ENCODE measurements at places on chromosomes 6 and 20. TPM values are rescaled to one million over a fixed set of nuclear protein-coding genes. Genes with fewer than 3 reads are reported as not detected.

CDK19 gene
- 17.2 TPM for total RNA-seq

ANGPT4 gene
- not detected for total RNA-seq

EGFL8 gene
- 224 TPM for total RNA-seq

GTSF1L gene
- not detected for total RNA-seq

PXDC1 gene
- 74.1 TPM for total RNA-seq

AIF1 gene
- total RNA-seq, result not detected

RHAG gene
- total RNA-seq, result not detected

CDSN gene
- total RNA-seq, result not detected

DNA sequence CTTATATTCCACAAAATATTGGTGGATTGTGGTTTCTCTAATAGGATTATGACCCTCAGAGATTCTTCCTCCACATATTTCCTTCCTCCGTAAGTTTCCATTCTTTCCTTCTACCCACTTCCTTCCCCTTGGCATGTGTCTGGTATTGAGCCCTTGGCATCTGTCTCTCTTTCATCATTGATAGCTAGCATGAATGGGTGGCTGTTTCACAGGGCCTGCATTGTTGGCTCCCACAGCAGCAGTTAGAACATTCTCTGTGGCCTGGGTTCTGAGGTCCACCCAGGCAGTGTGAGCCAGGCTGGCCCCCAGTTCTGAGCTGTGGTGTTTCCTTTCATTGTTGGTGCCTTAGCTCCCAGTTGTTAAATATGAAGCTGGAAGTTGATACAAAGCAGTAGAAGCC is 125.3 kb downstream of the ANKS1A start:
- peaks cover 33% of the 10 kb centered on the region for H3K4me1 ChIP-seq
- DNase-seq, result no peak
- H3K27ac ChIP-seq, result peak overlapping the region; percentile 27
- no peaks in the 10 kb centered on the region for H3K27me3 ChIP-seq
- no peak overlapping the region for H3K4me3 ChIP-seq
- peaks cover 14% of the 10 kb centered on the region for H3K36me3 ChIP-seq

- H3K4me3 ChIP-seq, result no peak overlapping the region
- H3K27me3 ChIP-seq, result peaks cover 30% of the 10 kb centered on the region
- H3K4me1 ChIP-seq, result peaks cover 46% of the 10 kb centered on the region
- H3K36me3 ChIP-seq, result no peaks in the 10 kb centered on the region
Measured at GRCh38 chr6:42103753-42104094, 38.7 kb downstream of the C6orf132 start.

DNA sequence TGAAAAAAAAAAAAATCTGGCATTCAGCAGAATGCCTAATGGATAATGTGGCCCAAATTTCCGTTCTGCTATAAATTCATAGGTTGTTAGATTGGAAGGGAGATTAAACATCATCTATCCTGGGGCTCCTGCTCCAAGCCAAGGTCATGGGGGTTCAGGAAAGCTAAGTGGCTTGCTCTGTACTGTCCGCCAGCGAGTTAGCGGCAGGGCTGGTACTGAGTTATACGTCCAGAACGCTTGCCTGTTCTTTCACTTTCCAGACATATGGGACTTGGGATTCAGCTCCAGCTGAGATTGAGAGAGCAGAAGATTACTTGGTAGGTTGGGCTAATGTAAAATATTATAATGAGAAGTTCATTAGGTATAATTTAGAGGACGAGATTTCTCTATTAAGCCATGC is 858 bp downstream of the RWDD1 start:
- H3K27me3 ChIP-seq, result no peaks in the 10 kb centered on the region
- H3K4me3 ChIP-seq, result peak overlapping the region; percentile 73
- peak overlapping the region; percentile 92 for H3K27ac ChIP-seq
- H3K4me1 ChIP-seq, result peaks cover 26% of the 10 kb centered on the region
- DNase-seq, result peak; percentile 69

DNA sequence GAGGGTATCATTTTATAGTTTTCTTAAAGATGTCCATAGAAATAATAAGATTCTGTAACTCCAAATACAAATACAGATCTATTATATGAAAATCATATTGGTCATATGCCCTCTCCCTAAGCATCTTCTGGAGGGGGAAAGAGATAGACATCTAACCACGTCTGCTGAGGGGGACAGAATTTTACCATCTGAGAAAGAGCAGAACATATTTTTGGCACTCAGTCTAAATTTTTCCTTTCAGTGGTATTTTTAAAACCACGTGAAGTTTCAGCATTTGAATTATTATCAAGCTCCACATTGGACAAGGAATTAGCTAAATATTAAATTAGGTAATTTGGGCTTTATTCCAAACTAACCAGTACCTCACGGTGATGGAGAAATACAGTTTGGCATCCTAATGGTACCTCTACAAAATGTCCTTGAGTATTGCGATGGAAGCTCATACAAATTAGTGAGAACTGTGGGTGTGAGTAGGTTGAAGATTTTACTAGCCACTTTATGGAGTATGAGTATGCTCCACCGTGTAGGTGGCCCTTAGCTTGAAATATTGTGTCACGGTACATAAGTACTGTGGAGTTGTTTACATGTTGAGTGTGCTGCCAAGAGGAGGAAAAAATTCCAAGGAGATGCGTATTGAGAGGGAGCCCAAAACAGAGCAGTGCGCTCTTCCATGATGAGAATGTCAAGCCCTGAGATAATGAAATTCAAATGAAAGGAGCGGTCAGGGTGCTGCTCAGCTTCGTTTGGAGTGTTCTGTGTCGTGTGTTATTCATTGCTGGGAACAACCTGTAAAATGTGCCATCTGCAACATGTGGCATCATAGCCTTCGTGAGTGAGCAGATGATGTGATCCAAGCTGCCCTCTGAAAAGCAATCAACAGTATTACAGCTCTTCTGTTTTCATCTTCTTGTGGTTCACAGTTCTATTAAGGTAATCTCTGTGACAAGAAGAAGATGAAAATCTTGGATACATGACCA is 48.4 kb upstream of the PHACTR2 start:
- H3K27me3 ChIP-seq, result no peaks in the 10 kb centered on the region
- H3K4me3 ChIP-seq, result peak overlapping the region; percentile 5
- no peak overlapping the region for H3K27ac ChIP-seq
- peaks cover 14% of the 10 kb centered on the region for H3K4me1 ChIP-seq

- peaks cover 6% of the 10 kb centered on the region for H3K36me3 ChIP-seq
- peak; percentile 86 for DNase-seq
- H3K27me3 ChIP-seq, result no peaks in the 10 kb centered on the region
- H3K27ac ChIP-seq, result peak overlapping the region; percentile 90
Measured at GRCh38 chr20:31670371-31671228, 32.9 kb downstream of the COX4I2 start.

DNA sequence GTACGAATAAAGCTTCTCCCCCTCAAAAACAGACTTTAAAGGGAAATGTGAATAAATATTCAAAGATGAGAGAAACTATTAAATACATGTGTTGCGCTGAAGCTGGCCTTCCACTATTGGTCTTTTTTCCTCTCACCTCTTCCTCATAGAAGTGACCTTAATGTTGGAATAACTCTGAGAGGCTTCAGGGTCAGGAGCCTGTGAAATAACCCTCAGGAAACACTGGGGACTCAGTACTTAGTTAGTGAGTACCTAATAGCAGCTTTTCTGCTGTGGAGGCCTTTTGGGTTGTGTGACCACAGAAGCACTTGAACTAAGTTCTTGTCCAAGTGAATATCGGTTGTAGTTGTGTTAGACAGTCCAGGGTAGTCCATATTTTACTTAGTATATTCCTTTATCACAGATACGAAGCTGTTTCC is 799 bp upstream of the SHPRH start:
- H3K36me3 ChIP-seq, result no peaks in the 10 kb centered on the region
- H3K4me1 ChIP-seq, result peaks cover 41% of the 10 kb centered on the region
- H3K4me3 ChIP-seq, result peak overlapping the region; percentile 89
- H3K27me3 ChIP-seq, result no peaks in the 10 kb centered on the region
- H3K27ac ChIP-seq, result peak overlapping the region; percentile 92
- no peak for DNase-seq

- no peak for DNase-seq
- H3K4me3 ChIP-seq, result no peak overlapping the region
- peaks cover 13% of the 10 kb centered on the region for H3K4me1 ChIP-seq
- no peaks in the 10 kb centered on the region for H3K36me3 ChIP-seq
- H3K27me3 ChIP-seq, result no peaks in the 10 kb centered on the region
- H3K27ac ChIP-seq, result no peak overlapping the region
Measured at GRCh38 chr6:158377860-158378259, 65.6 kb downstream of the TULP4 start.

DNA sequence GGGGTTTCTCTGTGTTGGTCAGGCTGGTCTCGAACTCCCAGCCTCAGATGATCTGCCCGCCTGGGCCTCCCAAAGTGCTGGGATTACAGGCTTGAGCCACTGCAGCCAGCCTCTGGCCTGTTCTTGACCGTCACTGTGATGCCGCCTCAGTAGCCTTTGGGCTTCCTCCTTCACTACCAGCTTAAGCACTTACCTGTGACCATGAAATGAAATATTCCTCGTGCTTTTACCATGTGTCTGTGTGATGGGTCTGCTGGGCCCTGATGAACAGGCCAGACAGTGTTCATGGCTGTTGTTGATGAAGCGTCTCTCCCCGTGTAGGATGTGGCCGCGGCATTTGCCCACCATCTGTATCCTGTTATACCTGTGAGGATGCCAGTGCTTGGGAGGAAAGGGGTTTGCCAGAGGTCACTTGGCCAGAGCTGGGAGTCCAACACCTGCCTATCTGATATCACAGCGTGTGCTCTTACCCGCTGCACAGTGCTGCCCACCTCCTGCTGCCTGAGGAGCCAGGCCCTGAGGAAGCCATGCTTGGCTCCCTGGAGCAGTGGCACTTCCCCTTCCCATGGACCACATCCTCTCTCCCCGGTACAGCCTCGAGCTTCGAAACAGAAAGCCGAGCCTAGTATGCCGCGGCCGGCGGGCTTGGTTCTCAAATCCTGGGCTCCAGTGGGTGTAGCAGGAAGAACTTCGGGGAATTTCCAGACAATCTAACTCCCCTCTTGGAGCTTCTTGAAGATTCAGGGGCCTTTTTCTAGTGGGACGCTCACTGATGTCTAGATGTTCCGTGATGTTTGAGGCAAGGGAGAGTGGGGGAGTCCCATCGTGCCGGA is 167.9 kb downstream of the ZDHHC14 start:
- H3K27me3 ChIP-seq, result no peaks in the 10 kb centered on the region
- H3K4me3 ChIP-seq, result no peak overlapping the region
- no peak for DNase-seq
- H3K4me1 ChIP-seq, result no peaks in the 10 kb centered on the region
- peaks cover 10% of the 10 kb centered on the region for H3K36me3 ChIP-seq

GRCh38 chr20:44805979-44806620 is 4.2 kb downstream of the RIMS4 start:
- H3K27me3 ChIP-seq, result peaks cover 4% of the 10 kb centered on the region
- peaks cover 12% of the 10 kb centered on the region for H3K4me1 ChIP-seq
- no peak overlapping the region for H3K4me3 ChIP-seq
- peak; percentile 90 for DNase-seq
- H3K36me3 ChIP-seq, result no peaks in the 10 kb centered on the region
- no peak overlapping the region for H3K27ac ChIP-seq

DNA sequence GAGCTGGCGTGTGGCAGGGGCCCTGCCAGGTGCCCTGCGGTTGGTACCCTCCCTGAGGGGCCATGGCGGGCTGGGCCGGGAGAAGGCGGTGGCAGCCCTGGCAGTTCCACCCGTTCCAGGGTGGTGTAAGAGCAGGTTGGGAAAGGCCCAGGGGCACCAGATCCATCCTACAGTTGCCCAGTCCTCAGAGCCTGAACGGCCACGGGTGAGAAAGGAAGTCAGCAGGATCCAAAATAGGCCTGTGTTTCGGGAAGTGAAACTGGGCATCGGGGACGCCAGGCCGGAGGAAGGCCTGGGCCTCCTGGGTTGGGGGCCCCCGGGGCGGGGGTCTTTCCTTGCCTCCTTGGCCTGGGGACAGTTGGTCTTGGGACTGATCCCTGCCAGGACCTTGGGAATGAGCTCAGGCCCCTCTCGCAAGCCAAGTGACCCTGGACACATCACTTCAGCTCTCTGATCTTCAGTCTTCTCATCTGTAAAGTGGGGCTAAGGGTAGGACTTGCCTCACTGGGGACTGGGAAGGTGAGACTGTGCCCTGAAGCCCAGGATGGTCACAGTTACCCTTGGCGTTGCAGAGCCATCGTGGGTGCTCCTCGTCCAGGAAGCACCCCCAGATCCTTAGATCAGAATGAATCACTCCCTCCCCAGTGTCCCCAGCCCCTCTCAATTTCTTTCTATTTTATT is 18.1 kb upstream of the NOL4L start:
- no peak overlapping the region for H3K4me3 ChIP-seq
- H3K4me1 ChIP-seq, result no peaks in the 10 kb centered on the region
- H3K36me3 ChIP-seq, result no peaks in the 10 kb centered on the region
- H3K27me3 ChIP-seq, result peaks cover 31% of the 10 kb centered on the region
- no peak for DNase-seq

DNA sequence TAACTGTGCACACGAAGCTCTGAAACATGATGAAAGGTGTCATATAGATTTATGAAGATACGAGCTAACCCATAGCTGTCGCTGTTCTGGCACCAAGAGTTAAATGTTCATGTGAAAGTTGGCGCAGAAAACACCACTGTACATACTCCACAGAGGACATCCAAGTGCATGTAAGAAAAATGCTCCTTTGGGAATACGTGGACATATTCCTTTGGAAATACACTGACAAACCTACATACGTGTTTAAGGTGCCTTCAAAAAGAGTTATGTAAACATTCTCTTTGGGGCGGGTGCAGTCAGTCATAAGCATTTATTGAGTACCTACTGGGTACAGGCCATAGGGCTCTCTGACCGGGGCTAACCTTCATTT is 723 bp upstream of the ARID1B start:
- H3K36me3 ChIP-seq, result no peaks in the 10 kb centered on the region
- peak overlapping the region; percentile 99 for H3K27ac ChIP-seq
- H3K27me3 ChIP-seq, result no peaks in the 10 kb centered on the region

DNA sequence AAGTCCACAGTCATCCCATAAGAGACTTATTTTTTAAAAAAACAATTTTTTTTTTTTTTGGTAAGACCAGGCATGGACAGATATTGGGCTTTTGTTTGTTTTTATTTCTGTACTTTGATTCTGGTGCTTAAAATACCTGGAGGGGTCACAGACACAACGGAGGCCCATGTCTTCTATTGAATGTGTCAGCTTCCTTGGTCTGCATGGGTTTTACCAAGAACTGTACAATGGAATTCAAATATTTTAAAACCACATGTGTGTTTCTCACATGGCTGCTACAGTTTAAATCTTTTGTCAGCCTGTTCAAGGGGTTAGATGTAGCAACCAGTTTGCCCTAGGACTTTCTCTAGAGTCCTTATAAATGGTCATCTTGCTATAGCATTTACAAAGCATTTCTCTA is 139.8 kb downstream of the SOX4 start:
- H3K4me3 ChIP-seq, result no peak overlapping the region
- H3K36me3 ChIP-seq, result no peaks in the 10 kb centered on the region
- H3K27ac ChIP-seq, result no peak overlapping the region
- peaks cover 7% of the 10 kb centered on the region for H3K4me1 ChIP-seq

- no peaks in the 10 kb centered on the region for H3K27me3 ChIP-seq
- H3K4me3 ChIP-seq, result no peak overlapping the region
- H3K27ac ChIP-seq, result no peak overlapping the region
- H3K4me1 ChIP-seq, result no peaks in the 10 kb centered on the region
Measured at GRCh38 chr6:18485660-18486435, 98.7 kb downstream of the RNF144B start.

- H3K36me3 ChIP-seq, result no peaks in the 10 kb centered on the region
- no peaks in the 10 kb centered on the region for H3K4me1 ChIP-seq
- no peak for DNase-seq
- H3K4me3 ChIP-seq, result no peak overlapping the region
- no peak overlapping the region for H3K27ac ChIP-seq
Measured at GRCh38 chr6:4760773-4761172, 15.4 kb upstream of the CDYL start.

GRCh38 chr20:37382482-37383120 is 36.7 kb downstream of the SRC start:
- peaks cover 28% of the 10 kb centered on the region for H3K36me3 ChIP-seq
- H3K27ac ChIP-seq, result peak overlapping the region; percentile 54
- DNase-seq, result peak; percentile 5
- no peaks in the 10 kb centered on the region for H3K27me3 ChIP-seq
- peaks cover 70% of the 10 kb centered on the region for H3K4me1 ChIP-seq

GRCh38 chr6:124330197-124330596 is 526.5 kb downstream of the NKAIN2 start:
- H3K4me3 ChIP-seq, result no peak overlapping the region
- H3K36me3 ChIP-seq, result no peaks in the 10 kb centered on the region
- H3K27ac ChIP-seq, result no peak overlapping the region
- H3K27me3 ChIP-seq, result no peaks in the 10 kb centered on the region
- no peaks in the 10 kb centered on the region for H3K4me1 ChIP-seq

Measured in stomach (tissue), 19 donors.